ENCODE measurements at places on chromosomes 16 and 17.

DNA sequence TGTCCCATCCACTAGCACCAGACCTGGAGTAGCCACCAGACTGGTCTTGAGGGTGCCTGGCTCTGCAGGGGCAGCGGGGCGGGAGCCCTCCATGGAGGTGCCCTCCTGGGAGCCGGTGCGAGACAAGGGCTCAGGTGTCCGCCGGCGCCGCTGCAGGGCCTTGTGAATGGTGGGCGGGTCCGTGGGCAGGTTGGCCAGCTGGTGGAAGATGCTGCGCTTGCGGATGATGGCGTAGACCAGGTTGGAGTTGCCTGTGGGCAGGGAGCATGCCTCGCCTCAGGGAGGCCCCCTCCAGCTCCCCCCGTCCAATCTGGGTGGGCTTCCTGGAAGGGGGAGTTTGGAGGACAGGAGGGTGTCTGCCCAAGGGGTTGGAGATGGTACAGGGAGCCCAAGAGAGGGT lies 18.4 kb downstream of the OTOP3 start:
- no peak for DNase-seq

DNA sequence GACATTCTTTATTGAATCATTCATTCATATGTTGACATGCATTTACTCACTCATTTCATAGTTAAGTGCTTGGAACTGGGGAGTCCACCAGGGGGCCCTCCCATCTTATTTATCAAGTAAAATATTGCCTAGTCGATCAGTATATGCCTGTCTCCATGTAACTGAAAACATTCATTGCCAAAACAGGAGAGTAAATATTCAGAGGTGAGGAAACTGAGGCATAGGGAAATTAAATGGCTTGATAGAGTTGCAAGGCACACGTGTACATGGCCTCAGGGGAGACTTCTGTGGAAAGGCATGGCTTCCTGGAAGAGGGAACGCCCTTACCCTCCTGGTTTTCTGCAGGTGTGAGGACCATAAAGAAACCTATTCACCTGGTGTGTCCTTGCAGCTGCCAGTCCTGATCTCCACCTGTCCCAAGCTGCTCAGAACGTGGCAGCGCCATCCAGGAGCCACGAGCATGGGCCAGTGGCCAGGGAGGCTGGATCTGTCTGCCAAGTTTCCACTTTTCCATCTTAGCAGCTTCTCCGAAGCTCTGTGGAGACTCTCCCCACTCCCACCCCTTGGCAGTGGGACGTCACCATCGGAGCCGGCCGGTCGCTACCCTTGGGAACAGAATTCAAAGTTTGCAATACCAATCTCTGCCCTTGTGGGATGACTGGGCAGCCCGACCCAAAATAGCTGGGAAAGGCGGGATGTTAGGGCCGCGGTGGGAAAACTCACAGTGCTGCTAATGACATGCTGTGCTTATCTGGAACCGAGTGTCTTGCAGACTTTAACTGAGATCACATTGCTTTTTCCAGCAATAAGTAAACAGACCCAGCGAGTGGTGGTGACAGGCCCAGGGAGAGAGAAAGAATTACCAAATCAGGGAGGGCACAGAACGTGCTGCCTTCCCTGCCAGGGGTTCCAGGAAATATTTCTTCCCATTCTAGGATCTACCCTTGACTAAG lies 4.1 kb upstream of the C1QTNF1 start:
- DNase-seq, result no peak

DNA sequence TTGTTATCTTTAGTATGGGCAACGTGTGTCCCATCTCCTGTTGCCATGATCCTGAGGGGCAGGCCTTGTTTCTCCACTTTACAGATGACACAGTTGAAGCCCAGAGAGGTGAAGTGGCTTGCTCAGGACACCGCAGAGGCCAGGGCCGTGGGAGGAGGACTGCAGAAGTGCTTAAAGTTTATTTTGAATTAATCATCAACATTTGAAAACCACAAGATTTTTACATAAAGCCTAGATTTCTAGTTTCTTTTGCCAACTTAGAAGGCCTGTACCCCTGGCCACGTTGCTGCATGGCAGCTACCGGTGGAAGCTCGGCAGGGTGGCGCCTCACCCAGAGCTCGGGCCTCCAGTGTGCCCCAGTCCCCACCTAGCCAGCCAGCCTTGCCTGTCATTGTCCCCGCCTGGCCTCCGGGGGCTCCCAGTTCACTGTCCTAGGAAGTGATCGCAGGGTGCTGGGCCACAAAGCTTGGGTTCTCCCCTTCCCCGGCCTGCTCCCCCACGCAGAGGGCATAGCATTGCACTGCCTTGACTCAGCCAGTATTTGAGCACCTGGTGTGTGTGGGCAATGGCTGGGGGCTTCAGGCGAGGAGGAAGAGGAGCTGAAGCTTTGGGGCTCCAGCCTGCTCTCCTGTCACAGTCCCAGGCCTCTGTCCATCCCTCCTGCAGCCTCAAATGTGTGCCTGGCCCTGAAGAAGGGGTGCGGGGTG lies 14.8 kb upstream of the ADCY7 start:
- DNase-seq, result no peak

GRCh38 chr17:1716912-1717695 lies 6.9 kb upstream of the TLCD2 start:
- DNase-seq, result peak; percentile 73

- no peak for DNase-seq
Observed at GRCh38 chr17:16905593-16906191, 66.2 kb downstream of the TNFRSF13B start.

- DNase-seq, result no peak
Observed at GRCh38 chr17:34886831-34887230, 74.4 kb downstream of the CCT6B start.

DNA sequence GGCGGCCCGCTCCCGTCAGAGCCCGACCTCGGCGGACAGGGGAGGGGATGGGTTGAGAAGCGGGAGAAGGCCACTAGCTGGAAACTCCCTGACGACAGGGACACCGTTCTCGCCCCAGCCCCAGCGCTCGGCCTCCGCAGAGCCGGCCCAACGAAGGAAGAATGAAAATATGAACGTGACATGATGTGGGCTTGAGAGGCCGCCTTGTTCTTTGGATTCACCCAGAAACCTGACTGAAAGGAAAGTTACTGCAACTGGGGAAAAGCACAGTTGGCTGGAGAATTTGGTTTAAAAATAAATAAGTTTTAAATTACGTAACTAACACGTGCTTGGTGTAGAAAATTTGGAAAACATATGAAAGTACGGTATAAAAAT lies 21.1 kb downstream of the NPTX1 start:
- no peak for DNase-seq

DNA sequence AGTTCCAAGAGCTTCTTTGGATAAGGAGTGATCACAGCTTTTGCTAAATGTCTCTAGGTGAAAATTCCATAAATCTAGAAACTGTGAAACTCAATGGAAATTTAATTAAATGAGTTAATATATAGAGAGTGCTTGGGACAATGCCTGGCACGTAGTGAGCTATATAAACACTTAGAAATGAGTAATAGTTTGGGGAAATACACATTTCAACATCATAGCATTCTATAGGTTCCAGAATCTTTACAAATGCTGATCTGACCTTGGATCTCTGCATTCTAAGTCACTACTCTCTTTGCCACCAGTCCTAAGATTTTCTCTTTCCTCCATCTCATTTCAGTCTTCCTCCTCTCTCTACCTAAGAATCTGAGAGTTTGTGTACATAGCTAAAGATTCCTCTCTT lies 175.6 kb downstream of the SOX9 start:
- DNase-seq, result no peak

- no peak for DNase-seq
Observed at GRCh38 chr17:69061721-69062556, 1.2 kb upstream of the ABCA9 start.

DNA sequence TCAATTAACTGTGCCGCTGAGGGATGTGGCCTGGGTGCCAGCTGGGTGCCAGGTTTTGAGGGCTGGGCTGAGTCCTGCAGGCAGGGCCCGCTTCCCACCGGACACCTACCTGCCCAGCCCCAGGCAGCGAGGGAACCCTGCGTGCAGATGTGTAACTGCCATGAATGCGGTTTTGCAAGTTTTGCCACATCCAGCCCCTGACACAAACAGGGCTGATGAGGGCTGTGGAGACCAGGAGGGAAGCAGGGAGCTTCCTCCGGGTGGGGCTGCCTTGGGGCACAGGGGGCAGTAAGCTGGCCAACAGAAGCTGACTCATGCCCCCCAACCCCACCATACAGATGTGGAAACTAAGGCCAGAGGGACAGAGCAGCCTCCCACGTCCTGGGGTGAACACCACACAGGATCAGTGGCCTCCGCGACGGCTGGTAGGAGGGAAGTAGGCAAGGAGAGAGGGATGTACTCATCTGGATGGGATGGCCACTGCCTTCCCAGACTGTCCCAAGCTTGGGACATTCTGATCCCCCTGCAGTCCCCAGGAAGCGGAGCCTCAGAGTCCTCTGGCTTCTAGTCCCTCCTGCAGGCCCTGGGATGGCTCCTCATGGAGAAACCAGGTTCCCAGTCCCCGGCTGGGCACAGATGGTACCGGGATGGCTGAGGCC lies 1.6 kb downstream of the UBALD1 start:
- DNase-seq, result no peak

DNA sequence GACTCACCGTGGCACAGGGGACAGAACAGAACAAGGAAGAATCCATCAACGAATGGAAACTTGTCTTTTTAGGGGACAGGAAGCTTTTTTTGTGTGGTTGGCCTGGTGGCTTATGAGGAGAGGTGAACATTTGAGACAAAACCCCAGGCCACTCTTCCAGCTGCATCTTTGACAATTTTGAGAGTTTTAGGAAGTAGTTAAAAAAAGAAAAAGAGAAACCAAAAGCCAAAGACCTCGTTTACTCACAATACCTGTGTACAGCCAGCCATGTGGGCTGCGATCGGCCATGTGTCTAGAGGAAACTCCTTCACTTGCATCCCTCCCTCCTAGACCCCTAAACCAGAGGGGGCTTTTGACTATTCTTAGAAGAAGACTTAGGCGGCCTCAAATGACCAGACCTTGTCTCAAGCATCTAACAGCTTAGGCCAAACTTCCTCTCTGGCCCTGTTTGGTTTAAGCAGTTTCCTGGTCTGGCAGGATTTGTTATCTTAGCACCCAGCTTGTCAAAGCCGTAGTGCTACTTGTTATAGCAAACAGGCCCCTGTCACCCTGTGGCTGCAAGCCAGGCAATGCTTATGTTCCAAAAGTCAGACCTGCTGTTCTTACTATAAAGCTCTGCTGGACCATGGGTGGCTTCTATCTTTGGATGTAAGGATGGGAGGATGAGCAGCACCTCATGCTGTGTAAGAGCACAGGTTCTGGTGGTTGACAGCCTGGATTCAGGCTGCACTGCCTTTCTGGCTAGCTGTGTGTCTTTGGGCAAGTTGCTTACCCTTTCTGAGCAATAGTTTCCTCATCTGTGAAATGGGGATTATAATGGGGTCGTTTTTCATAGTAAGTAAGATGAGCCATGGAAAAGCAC lies 17.7 kb downstream of the KSR1 start:
- DNase-seq, result peak; percentile 62

GRCh38 chr16:89422527-89422904 lies 67.8 kb downstream of the ANKRD11 start:
- DNase-seq, result no peak

DNA sequence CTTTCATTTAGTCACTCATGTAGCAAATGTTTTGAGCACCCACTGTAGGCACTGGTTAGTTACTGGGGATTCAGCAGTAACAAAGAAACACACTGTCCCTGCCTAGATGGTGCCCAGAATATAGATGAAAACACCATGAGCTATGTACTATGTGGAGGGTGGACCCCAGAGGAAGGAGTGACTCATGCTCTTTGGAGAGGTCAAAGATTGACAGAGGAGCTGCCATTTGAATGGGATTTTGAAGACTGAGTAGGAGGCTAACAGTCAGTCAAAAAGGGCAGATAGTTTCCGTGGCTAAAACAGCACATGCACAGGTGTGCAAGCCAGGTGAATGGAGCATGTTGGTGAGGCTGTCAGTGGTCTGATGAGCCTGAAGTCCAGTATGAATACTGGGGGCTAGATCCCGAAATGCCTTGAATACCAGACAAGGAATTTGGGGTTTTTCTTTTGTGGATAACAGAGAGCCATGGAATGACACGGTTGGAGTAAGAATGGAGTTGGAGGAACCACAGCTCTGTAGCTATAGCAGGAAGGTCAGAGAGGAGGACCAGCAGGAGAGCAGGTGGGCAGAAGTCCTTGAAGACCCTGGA lies 6.1 kb downstream of the IL21R start:
- no peak for DNase-seq

DNA sequence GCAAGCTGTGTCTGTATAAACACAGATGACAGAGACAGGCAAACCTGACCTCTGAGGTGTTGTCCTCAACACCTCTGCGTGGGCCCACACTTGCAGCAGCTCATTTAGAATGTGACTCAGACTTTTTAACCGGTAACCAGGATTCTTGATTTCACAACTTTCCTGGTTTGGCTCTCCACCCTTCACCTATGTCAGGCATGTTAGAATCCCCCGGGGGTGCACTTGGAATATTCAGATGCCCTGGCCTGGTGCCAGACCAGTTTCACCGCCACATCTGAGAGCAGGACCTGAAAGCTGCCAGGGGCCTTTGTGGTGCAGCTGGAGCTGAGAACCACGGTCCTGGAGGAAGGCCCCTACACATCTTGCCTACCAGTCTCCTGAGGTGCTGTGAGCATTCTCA lies 4.8 kb downstream of the DHODH start:
- DNase-seq, result no peak

- no peak for DNase-seq
Observed at GRCh38 chr17:60993497-60993896, 315.8 kb downstream of the BCAS3 start.

DNA sequence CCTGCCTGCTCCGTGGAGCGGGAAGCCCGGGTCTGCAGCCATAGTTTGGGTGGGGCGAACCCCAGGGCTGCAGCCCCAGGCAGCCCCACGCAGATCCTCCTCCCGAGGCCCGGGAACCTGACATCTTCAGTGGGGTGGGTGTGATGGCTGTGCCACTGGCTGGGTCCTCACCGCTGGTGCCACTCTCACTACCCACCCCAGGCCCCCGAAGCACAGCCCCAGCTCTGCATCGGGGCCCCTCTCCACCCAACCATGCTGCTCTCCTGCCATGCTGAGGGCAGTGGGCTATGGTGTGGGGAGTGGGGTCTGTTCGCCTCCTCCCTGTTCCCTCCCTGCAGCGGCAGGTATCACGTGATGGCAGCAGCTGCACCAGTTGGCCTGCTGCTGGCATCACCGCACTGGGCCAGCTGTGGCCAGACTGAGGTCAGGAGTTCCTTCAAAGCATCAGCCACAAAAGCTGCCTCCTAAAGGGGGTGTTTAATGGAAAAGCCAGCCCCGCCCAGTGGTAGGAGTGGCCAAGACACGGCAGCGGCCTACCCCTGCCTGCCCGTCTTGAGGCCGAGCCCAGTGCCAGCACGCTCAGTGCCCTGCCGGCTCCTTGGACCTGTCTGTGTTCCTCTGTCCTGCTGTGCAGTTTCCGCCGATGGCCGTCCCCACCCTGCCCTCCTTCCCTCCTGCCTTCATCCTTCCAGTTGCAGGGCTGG lies 10.8 kb downstream of the KCTD5 start:
- DNase-seq, result no peak

DNA sequence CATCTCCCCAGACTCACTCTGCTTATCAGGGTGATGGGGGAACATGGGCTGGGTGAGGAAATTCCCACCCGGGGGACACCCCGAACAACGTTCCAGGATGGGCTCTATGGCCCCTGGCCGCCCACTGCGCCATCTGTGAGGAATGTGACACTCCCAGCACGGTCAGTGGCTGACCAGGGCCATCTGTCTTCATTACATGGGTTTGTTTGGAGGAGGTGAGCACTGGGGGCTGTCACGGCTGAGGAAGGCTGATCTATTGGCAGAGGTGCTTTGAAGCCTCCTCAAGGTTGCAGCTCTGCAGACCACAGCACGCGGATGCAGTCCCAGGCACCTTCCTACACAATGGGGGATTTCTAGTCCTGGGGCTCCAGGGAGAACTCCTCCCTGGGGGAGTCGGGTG lies 214.1 kb upstream of the FOXF1 start:
- no peak for DNase-seq

GRCh38 chr16:67013823-67014633 lies 14.9 kb upstream of the CBFB start:
- DNase-seq, result peak; percentile 52

- no peak for DNase-seq
Observed at GRCh38 chr16:71574702-71575101, 2.2 kb downstream of the TAT start.

Measured in stimulated activated CD8-positive, alpha-beta memory T cell treated with anti-CD3 and anti-CD28 coated beads, Interleukin-7, amount 100 ng/mL, for 24 hours (primary cell).